ENCODE measurements at places on chromosomes 2 and 18.
A peak's percentile ranks its signal among the peaks of the same experiment; 100 is the strongest.

DNA sequence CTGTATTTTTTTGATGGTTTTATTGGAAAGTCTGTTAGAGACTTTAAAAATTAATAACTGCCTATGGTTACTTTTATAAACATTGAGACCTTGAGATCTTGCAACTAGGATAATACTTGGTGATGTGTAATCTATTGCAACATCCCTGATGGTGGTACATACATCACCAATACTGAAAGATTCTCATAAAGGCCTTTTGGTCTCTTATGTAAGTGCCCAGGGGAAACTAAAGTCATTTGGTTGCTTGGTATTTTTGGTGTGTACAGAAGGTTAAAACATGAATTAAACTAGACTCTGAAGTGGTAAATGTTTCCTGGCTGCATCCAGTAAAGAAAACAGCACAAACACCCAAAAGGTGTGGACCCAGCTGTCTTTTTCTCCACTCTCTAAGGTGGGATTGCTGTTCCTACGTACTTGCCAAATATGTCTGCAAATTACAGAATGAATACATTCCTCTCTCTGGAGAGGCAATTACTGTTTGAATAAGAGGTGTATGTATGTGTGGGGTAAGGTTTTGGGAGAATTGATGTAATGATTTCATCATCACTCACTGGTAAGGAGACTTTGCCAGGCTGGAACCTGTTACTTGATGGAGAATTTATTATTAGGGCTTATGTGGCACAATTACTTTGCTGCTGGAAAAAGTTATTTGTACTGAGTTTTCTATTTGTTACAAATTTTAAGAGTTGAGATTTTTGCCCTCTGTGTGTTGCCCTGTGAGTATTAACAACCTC, 3.6 kb downstream of the B3GNT2 start:
- no peak for DNase-seq

DNA sequence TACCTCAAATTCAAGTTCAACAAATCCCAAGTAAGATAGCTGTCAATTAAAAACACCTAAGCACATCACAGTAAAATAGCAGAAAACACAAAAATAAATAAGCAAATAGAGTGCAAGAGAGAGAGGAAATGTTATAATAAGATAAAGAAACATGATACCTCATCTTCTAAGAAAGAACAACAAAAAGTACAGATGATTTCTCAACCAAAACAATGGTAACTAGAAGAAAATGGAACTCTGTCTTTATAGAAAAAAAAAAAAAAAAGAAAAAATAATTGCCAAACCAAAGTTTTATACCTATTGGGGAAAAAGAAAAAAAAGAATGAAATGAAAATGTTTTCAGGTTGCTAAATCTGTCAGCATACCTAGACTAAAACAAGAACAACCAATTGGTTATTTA, 1253.5 kb upstream of the CDH2 start:
- DNase-seq, result no peak

DNA sequence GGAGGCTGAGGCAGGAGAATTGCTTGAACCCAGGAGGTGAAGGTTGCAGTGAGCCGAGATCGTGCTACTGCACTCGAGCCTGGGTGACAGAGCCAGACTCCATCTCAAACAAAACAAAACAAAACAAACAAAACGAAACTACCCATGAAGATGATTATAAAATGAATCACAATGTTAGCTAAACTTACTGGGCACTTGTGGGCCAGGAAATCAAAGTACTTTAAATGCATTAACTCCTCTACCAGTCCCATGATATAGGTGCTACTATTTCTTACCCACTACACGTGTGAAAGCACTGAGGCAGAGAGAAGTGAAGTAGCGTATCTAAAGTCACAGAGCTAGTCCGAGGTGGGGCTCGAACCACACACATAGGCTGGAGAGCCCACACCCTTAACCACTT, 53.6 kb downstream of the POLE4 start:
- no peak for DNase-seq

DNA sequence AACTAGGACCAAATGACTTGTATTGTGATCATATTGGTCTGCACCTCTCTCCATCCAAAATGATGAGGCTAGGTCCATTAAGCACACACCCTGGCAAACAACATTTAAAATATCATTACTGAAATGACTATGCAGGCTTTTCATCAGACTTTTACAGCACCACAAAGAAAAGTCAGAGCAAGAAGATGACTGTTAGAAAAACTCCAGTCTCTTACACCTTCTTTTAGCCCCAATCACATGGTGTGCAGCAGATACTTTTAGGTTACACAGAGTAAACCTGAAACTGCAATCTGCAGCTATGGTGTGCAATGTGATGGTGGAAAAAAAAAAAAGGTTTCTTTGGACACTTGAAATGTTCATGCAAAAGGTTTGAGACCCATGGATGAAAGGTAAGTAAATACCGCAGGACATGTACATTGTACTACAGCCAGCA, 5.4 kb upstream of the POLI start:
- DNase-seq, result peak; percentile 90

GRCh38 chr18:75390854-75391253, 36.6 kb downstream of the SMIM21 start:
- DNase-seq, result no peak

GRCh38 chr18:62788111-62788510, 72.8 kb downstream of the PHLPP1 start:
- DNase-seq, result no peak

- DNase-seq, result no peak
These were observed 88.5 kb upstream of the RANBP2 start for GRCh38 chr2:108630567-108631405.

- DNase-seq, result no peak
These were observed 21.4 kb upstream of the MGAT5 start for GRCh38 chr2:134232461-134232860.

- no peak for DNase-seq
These were observed 8.2 kb downstream of the BCL2 start for GRCh38 chr18:63311118-63312018.

GRCh38 chr2:60558536-60558935, 5.1 kb upstream of the BCL11A start:
- DNase-seq, result no peak

- peak; percentile 49 for DNase-seq
These were observed 219.1 kb downstream of the RTP5 start for GRCh38 chr2:242088471-242089212.

GRCh38 chr2:113407446-113408099, 29.9 kb upstream of the ZNG1B start:
- no peak for DNase-seq

DNA sequence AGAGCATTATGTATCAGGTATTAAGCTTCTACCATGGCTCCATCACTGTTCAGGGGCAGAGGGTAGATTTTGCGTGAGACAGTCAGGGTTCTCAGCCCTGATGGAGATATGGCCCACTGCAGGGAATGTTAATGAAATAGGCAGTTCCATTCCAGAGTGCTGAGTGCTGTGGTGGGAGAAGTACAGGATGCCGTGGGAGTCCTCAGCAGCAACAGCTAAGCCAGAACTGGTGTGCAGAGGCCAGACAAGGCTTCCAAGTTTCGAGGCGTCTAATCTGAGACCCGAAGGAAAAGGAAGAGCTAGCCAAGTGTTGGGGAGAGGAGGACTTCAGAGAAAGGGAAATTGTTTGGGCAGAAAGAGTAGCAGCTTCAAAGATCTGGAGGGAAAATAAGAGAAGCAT, 30.2 kb upstream of the MAPRE2 start:
- no peak for DNase-seq

GRCh38 chr2:200587007-200587616, 1.3 kb downstream of the AOX1 start:
- no peak for DNase-seq

DNA sequence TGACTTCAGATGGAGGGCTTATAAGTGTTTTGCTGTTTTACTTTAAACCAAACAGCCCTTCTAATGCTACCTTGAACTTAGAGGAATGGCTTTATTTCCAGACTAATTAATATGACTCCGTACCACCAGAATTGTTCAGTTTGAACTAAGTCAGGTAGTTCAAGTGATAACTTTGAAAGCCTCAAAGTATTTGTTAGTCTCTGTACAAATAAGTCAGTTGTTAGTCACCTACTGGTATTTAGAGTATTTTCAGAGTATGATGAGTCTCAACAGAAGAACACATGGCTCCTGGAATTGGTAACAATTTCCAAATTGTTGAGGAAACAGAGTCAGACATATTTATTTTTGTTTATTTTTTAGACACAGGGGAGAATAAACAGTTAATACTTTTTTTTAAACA, 381.8 kb upstream of the NRXN1 start:
- no peak for DNase-seq

- no peak for DNase-seq
These were observed 127.2 kb downstream of the PDE1A start for GRCh38 chr2:182299632-182300031.

GRCh38 chr2:147006736-147007141, 838.1 kb upstream of the ACVR2A start:
- no peak for DNase-seq

DNA sequence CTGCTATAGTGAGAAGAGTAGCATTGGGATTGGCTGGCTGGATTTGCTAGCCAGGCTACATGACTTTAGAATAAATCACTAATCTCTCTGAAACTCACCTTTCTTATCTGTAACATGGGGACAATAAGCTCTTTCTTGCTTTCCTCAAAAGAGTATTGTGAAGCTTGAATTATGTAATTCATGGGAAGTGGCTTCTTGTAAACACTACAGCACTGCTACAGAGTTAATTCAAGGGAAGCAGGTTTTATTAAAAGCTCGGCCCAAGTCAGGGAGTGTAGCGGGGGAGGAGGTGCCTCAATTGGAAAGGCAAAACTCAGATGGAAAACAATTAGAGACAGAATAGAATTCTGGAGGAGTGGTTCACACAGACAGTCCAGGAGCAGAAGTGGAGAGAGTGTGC, 100.9 kb upstream of the CELF4 start:
- no peak for DNase-seq

DNA sequence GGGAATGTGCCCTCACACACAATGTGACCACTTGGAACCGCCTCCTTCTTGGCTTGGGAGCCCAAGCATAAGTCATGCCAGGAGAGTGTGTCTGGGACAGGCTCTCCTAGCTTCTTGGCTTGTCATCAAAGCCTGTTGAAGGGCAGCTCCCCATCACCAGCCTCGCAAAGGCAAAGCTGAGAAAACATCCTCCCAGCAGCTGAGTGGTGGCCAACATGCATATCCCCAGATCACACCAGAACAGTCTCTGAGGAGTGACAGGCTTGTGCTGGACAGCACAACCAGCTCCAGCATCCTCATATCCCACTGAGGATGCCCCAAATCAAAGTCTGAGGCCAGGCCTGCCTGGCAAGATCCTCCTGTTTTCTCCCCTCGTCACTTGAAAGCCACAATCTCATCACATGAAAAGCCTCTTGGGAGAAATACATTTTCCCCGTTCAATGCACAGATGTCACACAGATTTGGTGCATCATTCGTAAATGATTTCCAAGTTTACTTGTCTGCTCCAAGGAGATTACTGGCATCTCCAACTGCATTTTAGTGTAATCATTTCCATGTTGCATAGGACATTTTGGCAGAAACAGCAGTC, 269.3 kb downstream of the TTC32 start:
- no peak for DNase-seq

GRCh38 chr18:62138461-62139235, 48.2 kb downstream of the PIGN start:
- no peak for DNase-seq

GRCh38 chr2:6336752-6337471, 528.8 kb downstream of the CMPK2 start:
- DNase-seq, result no peak

DNA sequence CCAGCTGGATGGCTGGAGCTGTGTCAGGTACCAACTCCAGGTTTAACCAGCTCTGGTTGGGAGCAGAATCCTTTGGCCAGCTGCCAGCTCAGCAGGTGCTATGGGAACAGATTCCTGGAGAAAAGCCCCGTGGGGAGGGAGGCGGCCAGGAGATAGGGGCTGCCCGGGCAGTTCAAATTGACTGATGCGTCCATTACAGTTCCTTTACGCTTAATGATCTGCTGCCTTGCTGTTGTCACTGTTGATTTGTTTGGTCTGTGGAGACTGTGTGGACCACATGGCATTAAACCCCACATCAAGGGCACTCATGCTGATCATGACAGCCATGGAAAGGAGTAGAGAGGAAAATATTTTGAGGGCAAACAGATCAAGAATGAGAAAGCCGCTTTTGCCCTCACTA, 200.0 kb downstream of the TSN start:
- no peak for DNase-seq

DNA sequence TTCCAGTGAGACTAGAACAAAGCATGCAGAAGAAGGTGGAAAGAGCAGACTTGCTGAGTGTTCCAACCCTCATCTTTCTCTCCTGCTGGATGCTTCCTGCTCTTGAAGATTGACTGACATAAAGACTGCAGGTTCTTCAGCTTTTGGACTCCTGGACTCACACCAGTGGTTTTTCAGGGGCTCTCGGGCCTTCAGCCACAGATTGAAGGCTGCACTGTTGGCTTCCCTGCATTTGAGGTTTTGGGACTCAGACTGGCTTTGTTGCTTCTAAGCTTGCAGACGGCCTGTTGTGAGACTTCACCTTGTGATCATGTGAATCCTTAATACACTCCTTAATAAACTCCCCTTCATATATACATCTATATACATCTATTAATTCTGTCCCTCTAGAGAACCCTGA, 20.4 kb downstream of the VRK2 start:
- DNase-seq, result no peak

- DNase-seq, result no peak
These were observed 39.0 kb downstream of the EEF1B2 start for GRCh38 chr2:206198677-206199076.

GRCh38 chr2:208046686-208047085, 21.4 kb upstream of the PLEKHM3 start:
- no peak for DNase-seq

DNA sequence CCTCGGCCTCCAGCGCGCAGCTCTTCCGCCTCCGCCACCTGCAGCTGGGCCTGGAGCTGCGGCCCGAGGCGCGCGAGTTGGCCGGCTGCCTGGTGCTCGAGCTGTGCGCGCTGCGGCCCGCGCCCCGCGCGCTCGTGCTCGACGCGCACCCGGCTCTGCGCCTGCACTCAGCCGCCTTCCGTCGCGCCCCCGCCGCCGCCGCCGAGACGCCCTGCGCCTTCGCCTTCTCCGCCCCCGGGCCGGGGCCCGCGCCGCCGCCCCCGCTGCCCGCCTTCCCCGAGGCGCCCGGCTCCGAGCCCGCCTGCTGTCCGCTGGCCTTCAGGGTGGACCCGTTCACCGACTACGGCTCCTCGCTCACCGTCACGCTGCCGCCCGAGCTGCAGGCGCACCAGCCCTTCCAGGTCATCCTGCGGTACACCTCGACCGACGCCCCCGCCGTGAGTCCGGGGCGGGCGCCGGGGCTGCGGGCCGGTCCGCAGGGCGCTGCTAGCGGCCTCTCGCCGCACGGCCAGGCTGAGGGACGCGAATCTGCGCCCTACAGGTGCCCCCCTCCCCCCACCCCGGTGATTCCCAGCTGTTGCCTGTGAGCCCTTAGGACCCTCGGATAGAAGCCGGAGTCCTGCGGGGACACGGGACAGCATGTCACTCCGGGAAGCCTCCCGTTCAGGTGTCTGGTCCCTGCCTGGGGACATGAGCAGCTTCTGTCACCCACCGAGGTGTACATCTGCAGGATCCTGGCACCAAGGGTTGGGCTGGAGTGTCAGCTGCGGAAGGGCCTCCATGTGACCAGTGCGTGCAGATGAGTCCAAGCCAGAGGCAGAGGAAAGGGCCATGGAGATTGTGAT, 616 bp downstream of the RNPEPL1 start:
- DNase-seq, result no peak

- DNase-seq, result no peak
These were observed 174.9 kb downstream of the SEPTIN10 start for GRCh38 chr2:109438773-109439389.

Data from GM12864 (cell line).